ENCODE measurements at places on chromosomes 16 and 17. TPM values are rescaled to one million over a fixed set of nuclear protein-coding genes. Genes with fewer than 3 reads are reported as not detected.

DNA sequence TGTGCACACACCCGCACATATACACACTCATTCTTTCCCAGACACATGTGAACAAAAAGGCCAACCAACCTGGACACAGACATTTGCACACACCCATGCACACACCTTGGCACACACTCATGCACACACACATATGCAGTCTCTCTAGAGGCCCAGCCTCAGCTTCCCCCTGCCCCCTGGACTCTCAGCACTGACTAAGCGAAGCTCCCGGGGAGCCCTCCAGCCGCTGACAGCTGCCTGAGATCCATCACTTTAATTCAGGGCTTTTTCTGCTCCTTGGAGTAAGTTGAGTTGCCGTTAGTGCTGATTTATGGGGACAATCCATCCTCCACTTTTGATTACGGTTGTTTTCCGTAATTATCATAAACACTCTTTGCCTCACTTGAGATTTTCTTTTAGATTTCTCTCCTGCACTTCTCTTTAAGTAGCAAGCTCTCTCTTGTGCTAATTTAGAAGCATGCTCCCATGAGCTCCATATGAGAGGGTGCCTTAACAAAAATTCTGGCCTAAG is 158.6 kb upstream of the CDC42EP4 start:
- no peaks in the 10 kb centered on the region for H3K36me3 ChIP-seq
- H3K27ac ChIP-seq: no peak overlapping the region
- H3K27me3 ChIP-seq: no peaks in the 10 kb centered on the region

- H3K36me3 ChIP-seq: no peaks in the 10 kb centered on the region
- peak; percentile 85 for DNase-seq
- H3K27me3 ChIP-seq: no peaks in the 10 kb centered on the region
- no peak overlapping the region for H3K27ac ChIP-seq
These were observed 338.5 kb downstream of the PMP22 start for GRCh38 chr17:14926526-14927122.

GRCh38 chr16:48629016-48629415 is 19.0 kb upstream of the N4BP1 start:
- H3K4me3 ChIP-seq: no peak overlapping the region
- H3K27me3 ChIP-seq: no peaks in the 10 kb centered on the region
- no peak for DNase-seq
- H3K27ac ChIP-seq: no peak overlapping the region
- H3K4me1 ChIP-seq: peaks cover 3% of the 10 kb centered on the region

DNA sequence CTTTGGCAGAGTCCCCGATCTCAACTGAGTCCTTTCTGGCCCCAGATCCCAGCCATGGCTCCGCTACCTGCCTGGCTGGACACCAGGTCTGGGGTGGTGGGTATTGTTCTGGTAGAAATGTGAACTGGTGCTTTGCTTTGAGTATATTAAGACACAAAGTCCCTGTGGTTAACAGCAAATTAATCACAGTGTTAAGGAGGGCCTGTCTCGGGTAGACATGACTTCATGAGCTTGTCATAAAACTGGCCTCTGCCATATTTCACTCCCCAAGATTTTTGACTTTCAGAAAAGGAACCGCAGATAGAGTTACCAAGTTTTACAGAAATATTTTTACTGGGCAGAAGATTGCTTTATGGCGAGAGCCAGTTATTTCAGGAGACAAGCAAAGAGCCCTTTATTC is 19.5 kb downstream of the NKD1 start:
- no peak for DNase-seq
- H3K36me3 ChIP-seq: no peaks in the 10 kb centered on the region
- H3K4me3 ChIP-seq: no peak overlapping the region
- H3K27me3 ChIP-seq: peaks cover 18% of the 10 kb centered on the region
- H3K27ac ChIP-seq: no peak overlapping the region

GRCh38 chr16:88658714-88659113 is 4.2 kb downstream of the MVD start:
- 0 out of 2 replicates have a peak, but pooled peaks cover 4% of the 10 kb centered on the region for H3K4me1 ChIP-seq
- no peaks in the 10 kb centered on the region for H3K27me3 ChIP-seq
- H3K4me3 ChIP-seq: no peak overlapping the region

- no peaks in the 10 kb centered on the region for H3K36me3 ChIP-seq
- H3K27ac ChIP-seq: no peak overlapping the region
- no peaks in the 10 kb centered on the region for H3K27me3 ChIP-seq
- no peaks in the 10 kb centered on the region for H3K4me1 ChIP-seq
- no peak overlapping the region for H3K4me3 ChIP-seq
These were observed 356.4 kb downstream of the WWOX start for GRCh38 chr16:78455861-78456260.

DNA sequence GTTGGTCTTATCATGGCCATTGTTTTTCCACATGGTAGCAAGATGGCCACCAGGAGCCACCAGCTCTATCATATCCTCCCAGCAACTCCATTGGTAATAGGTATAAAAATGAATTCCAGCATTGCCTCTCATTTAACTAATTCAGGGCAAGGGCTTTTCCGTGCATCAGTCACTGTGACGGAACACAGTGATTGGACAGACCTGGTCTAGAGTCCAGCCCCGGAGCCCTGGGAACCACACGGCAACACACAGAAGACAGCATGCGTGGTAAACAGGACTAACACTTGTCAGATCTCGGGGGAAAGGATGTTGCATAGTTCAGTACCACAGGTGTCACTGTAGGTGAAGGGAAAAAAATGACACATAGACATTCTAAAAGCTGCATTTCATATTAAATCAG is 638.0 kb upstream of the RBFOX1 start:
- H3K27ac ChIP-seq: no peak overlapping the region
- no peaks in the 10 kb centered on the region for H3K4me1 ChIP-seq
- no peaks in the 10 kb centered on the region for H3K36me3 ChIP-seq
- H3K4me3 ChIP-seq: no peak overlapping the region
- no peaks in the 10 kb centered on the region for H3K27me3 ChIP-seq
- DNase-seq: no peak

- H3K36me3 ChIP-seq: no peaks in the 10 kb centered on the region
- peaks cover 7% of the 10 kb centered on the region for H3K4me1 ChIP-seq
- peak overlapping the region; percentile 87 for H3K4me3 ChIP-seq
- no peak overlapping the region for H3K27ac ChIP-seq
These were observed 541 bp downstream of the GPT2 start for GRCh38 chr16:46884513-46885293.

- H3K27ac ChIP-seq: peak overlapping the region; percentile 60
- peak overlapping the region; percentile 29 for H3K4me3 ChIP-seq
- H3K27me3 ChIP-seq: no peaks in the 10 kb centered on the region
These were observed 99.9 kb upstream of the CORO6 start for GRCh38 chr17:29722411-29723198.

GRCh38 chr16:56653218-56653617 is 1.5 kb downstream of the MT1B start:
- H3K36me3 ChIP-seq: no peaks in the 10 kb centered on the region
- no peaks in the 10 kb centered on the region for H3K4me1 ChIP-seq

CTRB1 gene
- not detected for total RNA-seq

MAPT gene
- not detected for total RNA-seq

HOXB6 gene
- 3.8 TPM for total RNA-seq

HBZ gene
- total RNA-seq: not detected

TLCD2 gene
- total RNA-seq: 2.2 TPM

LLGL2 gene
- not detected for total RNA-seq

LDAF1 gene
- total RNA-seq: 30.4 TPM

MMP15 gene
- 1.4 TPM for total RNA-seq
